Hematopoietic multipotent progenitor cell (in vitro differentiated cells): ENCODE measurements at places on chromosomes 6 and 20.

- no peak for DNase-seq
Measured at GRCh38 chr20:57609842-57610167, 10.4 kb downstream of the ZBP1 start.

DNA sequence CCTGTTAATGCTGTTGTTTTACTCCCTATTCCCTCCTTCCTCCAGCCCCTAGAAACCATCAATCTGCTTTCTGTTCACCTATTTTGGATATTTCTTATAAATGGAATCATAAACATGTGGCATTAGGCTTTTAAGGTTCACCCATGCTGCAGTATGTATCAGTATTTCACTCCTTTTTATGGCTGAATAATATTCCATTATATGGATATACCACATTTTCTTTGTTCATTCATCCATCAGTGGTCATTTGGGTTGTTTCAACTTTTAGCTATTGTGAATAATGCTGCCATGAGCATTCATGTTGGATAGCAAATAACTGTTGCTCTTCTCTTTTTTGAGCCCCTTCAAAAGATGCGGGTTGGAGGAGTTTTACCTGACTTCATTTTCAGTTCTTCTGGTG lies 89.2 kb downstream of the GCLC start:
- no peak for DNase-seq

DNA sequence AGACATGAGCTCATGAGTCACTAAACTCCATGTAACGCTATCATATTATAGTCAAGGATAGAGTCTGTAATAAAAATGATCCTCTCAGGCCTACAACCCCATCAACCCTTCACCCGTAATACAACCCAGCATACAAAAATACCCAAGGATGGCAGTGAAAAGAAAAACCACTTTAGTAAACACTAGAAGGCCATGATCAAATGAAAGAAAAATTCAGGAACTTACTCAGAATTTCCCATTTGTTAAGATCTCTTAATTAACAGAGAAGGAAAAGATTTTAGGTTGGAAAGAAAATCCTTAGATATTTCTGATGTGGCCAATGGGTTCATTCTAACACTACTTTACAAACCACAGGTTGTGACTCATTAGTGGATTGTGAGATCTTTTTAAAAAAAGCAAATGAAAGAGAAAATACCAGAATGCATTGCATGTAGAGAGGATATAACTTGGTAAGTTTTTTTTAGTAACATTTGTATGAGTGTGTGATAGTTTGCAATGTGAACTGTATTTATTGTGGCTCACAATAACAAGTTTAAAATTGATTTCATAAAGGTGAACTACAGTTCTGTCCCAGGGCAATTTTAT lies 8.0 kb upstream of the UBE2J1 start:
- DNase-seq, result no peak

- no peak for DNase-seq
Measured at GRCh38 chr6:158152659-158153058, 15.4 kb downstream of the SERAC1 start.

DNA sequence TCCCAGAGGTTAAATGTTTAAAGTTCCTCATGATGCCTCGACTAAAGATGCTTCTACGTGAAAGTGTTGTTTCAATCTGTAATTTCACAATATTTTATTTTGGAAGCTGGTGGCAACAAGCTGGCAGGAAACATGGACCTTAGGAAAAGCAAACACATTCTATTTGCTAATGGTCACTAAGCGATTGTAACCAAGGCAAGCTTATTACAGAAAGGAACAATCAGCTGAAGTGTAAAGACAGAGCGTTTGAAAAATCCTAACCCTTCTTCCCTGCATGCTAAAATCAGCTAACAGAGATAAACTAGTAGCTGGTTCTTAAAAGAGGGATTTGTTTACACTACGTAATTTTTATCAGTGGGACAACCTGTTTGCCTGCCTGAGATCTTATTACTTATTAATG lies 50.0 kb downstream of the IL20RA start:
- DNase-seq, result no peak

GRCh38 chr6:30483677-30484279 lies 5.5 kb upstream of the HLA-E start:
- no peak for DNase-seq

DNA sequence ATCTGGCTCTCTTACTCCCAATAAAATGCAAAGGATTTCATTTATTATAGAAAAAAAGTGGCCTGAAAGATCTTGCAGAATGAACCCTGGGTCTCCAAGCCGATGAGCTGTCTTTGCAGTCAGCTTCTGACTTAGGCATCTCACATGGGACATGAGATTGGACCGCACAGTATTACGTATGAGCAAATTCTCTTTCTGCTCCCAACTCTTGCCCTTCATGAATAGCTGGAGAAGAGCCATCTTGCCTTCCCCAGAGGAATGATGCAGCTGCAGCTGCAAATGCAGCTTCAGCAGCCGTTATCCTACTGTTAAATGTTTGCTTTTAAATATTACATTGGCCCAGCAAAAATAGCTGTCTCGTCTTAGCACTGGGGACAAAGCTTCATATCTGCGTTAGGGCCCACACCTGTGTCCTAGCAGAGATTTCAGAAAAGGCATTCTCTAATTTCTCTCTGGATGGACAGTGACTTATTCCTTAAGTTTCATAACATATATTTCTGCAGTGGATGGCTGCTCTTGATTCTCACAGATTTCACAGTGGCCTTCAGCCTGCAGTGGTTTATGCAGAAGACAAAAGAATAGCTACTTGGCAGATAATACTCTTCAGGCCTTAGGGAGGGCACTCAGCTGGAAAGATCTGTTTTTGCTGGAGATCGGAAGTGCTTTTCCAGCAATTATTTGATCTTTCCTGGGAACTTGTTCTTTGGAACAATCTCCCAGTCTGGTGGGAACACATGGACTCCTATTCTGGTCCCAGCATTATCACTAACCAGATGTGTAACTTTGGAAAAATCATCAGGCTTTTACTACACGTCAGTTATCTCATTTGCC lies 129.2 kb downstream of the FYN start:
- DNase-seq, result no peak

GRCh38 chr20:12591949-12592470 lies 416.8 kb upstream of the SPTLC3 start:
- DNase-seq, result no peak

- DNase-seq, result peak; percentile 81
Measured at GRCh38 chr20:8454137-8454712, 322.2 kb downstream of the PLCB1 start.

DNA sequence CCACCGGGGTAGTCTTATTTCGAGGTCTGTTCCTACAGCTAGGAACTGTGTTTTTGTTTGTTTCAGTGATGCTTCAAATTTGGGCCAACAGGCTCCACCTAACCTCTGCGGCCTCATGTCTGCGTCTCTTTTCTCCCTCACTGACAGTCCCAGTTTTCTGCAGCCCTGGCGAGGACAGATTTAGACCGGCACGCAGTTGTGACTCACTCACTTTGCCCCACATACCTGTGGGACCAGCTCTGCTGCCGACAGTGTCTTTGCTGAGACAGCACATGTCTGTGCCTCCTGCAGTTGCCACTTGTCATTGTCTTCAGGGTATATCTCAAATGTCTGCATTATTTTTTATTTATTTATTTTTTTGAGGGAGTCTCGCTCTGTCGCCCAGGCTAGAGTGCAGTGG lies 29.2 kb downstream of the OSBPL2 start:
- DNase-seq, result no peak

- no peak for DNase-seq
Measured at GRCh38 chr6:40348591-40348990, 238.6 kb downstream of the LRFN2 start.

DNA sequence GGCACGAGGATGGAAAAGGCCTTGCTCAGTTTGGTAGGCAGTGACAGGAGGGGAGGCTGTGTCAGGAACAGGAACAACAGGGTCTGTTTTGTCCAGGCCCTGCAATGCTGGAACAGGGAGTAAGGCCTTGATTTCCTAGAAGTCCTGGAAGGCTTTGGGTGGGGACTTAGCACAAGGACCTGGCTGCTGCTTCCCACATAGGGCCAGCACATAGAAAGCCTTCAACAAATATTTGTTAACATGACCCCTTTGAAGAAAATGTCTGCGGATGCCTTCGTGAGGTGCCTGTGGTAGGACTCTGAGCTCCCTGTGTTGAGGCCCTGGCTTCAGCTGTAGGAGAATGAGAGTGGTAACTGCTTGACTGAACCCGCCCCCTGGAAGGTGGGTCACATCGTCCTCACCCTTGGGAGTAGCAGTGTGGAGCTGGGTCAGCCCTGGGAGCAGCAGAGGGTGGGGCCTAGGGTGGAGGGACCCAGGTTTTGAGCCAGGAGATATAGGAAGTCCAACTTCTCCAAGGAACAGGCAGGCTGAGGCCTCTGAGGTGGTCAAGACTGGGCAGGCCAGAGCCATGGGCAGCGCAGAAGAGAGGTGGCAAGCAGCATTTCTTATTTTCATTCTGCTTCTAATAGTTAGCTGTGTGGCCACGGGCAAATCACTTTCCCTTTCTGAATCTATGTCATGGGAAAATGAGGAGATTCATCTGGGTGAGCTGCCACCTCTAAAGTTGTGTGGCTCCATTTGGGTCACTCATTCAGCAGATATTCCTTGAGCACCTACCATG lies 50.0 kb downstream of the CNBD2 start:
- DNase-seq, result no peak

GRCh38 chr6:31304683-31305082 lies 32.8 kb upstream of the HLA-C start:
- no peak for DNase-seq

- no peak for DNase-seq
Measured at GRCh38 chr6:111015389-111016124, 33.7 kb downstream of the RPF2 start.

DNA sequence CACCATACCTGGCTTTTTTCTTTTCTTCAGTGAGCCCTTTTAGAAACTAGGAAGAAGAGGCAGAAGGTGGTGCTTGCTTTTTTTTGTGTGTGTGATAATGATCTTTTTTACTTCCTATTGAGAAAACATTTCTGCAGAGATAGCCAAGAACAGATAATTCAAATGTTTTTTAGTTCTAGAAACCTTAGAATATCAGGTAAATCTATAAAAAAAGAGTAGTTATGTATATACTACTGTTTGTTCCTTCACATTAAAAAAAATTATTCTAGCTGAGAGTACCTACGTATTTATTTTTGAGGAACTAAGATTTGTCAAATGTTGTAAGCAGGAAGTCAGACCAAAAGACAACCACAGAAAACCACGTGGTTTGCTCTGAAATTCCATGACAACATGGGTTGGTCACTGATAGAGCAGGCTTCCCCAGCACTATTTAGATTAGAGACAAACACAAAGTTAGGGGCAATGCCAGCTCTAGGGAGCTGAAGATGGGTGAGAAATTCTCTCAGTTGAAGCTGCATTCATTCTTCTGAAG lies 12.8 kb downstream of the STK4 start:
- DNase-seq, result peak; percentile 89

DNA sequence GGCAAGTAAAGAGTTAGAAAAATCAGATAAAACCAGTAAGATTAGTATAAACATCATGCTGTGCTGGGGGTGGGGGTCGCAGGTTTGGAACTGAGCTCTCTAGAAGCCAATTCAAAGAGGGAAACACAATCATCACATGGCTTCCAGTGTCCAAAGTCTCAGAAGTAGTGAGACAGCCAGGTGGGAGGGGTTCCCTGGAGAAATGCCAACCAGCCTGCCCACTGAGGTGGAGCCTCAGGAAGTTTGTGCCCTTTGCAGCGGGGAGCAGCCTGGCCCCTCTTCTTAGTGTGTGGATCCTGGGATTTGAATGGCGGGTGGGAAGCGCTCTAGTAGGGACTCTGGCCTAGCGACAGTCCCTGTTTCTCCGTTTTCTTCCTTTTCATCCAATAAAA lies 21.4 kb downstream of the C6orf15 start:
- no peak for DNase-seq

- DNase-seq, result no peak
Measured at GRCh38 chr6:15761045-15761502, 98.2 kb upstream of the DTNBP1 start.

DNA sequence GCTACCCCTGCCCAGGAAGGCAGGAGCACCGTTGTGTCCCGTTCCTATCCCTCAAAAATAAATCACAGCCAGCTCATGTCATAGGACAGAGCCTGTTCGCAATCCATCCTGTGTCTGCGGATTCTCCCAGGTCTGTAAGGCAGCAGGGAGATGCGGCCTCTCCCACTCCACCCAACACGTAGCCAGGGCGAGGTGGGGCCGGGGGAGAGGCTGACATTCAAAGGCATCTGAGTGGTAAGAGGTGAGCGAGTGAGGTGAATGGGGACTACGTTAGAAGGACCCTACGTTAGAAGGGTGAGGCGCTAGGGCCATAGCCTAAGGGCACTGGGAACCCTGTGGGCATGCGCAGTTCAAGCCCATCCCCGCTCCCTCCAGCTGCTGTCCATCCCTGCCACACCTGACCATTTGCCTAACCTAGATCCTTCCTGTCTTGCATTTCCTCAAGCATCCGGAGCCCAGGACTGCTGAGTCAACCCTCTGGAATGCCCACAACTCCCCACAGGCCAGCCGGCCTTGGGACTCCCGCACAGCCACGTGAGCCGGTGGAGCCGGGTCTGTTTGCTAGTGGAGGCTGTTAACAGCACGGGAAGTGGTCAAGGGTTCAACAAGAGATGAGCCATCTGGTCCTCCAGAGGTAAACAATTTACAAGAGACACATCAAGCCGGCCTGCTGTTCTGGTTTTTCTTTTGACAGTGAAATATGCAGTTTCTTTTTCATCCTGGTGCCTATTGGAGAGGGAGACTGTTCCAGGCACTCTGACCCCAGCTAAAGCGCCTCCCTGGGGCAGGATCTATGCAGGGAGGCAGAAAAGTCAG lies 45.9 kb downstream of the RIPOR3 start:
- DNase-seq, result no peak

GRCh38 chr6:24673625-24674024 lies 6.7 kb downstream of the ACOT13 start:
- peak; percentile 11 for DNase-seq

DNA sequence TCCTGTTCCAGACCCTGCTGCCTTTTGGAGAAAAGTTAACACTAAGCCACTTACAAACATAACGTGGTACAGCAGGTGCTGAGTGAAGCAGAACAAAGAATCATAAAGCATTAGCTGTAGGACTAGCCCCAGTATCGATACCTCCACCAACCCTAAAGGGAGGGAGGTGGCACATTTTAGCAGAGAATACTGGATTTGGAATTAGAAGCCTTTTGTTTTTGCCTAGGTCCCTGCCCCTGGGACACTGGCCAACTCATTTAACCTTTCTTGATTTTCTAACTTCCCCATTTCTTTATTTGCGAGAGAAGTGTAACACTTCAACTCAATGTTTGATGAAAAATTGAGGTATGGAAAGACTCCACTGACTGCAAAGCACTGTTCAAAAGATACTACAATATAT lies 93.5 kb downstream of the B3GAT2 start:
- no peak for DNase-seq

- DNase-seq, result no peak
Measured at GRCh38 chr6:25387911-25388310, 108.7 kb downstream of the CARMIL1 start.

DNA sequence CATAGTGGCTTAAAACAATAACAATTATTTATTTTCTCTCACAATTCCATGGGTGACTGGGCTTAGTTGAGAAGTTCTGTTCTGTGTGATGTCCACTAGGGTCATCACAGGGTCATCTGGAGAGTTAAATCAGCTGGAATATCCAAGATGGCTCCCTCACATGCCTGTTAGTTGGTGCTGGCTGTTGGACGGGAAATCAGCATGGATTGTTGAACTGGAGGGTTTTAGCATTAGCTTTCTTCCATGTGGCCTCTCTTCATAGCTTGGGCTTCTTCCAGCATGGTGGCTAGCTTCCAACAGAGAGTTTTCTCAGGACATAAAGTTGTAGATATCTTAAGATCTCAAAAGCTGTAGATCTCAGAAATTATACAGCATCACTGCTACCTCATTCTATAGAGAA lies 19.6 kb downstream of the MARCKS start:
- DNase-seq, result no peak
